Tibial nerve (tissue), 4 donors: ENCODE measurements at places on chromosomes 1 and 21.

- H3K4me3 ChIP-seq = no peak overlapping the region
- no peaks in the 10 kb centered on the region for H3K27me3 ChIP-seq
- no peaks in the 10 kb centered on the region for H3K4me1 ChIP-seq
- H3K27ac ChIP-seq = no peak overlapping the region
- no peaks in the 10 kb centered on the region for H3K36me3 ChIP-seq
- no peak for DNase-seq
Observed at GRCh38 chr1:28118640-28119307, 30.4 kb upstream of the EYA3 start.

DNA sequence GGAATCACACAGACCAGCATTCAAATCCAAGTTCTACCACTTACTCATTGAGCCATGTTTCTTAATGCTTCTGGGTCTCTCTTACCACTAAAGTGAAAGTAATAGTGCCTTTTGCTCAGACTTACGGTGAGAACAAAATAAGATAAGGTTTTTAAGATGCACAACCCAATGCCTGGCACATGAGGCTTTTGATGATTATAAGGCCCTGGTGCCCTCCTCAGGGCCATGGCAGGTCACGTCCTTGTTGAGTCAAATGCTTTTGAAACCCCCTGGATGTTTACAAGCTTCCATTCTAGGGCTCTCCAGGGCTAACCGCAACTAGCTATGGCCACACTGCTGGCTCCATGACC lies 76.0 kb downstream of the TENT5C start:
- no peak overlapping the region for H3K4me3 ChIP-seq
- H3K27me3 ChIP-seq = no peaks in the 10 kb centered on the region
- H3K27ac ChIP-seq = no peak overlapping the region

DNA sequence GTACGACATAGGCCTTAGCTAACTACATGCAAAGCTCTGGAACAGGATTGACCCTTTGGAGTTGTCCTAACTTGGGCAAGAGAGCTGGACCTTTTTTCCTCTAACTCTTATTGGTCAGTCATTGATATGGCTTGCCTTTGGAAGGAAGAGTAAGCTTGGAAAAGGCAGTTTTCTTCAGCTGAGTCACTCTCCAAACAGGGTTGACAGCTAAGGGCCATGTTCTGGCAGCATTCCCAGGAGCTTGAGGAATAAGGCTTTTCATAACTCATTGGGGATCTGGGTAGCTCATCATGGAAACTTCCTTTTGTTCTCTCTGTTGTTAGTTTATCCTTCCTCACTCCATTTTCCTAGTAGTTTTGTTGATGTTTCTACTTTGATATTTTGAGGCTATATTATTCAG lies 14.5 kb upstream of the ERRFI1 start:
- peak; percentile 84 for DNase-seq
- no peaks in the 10 kb centered on the region for H3K36me3 ChIP-seq
- no peaks in the 10 kb centered on the region for H3K27me3 ChIP-seq
- no peaks in the 10 kb centered on the region for H3K4me1 ChIP-seq
- no peak overlapping the region for H3K4me3 ChIP-seq

- H3K27me3 ChIP-seq = no peaks in the 10 kb centered on the region
- no peak overlapping the region for H3K27ac ChIP-seq
- no peak for DNase-seq
- H3K4me3 ChIP-seq = no peak overlapping the region
- H3K36me3 ChIP-seq = no peaks in the 10 kb centered on the region
- H3K4me1 ChIP-seq = no peaks in the 10 kb centered on the region
Observed at GRCh38 chr1:163981500-163982030, 577.4 kb upstream of the PBX1 start.

DNA sequence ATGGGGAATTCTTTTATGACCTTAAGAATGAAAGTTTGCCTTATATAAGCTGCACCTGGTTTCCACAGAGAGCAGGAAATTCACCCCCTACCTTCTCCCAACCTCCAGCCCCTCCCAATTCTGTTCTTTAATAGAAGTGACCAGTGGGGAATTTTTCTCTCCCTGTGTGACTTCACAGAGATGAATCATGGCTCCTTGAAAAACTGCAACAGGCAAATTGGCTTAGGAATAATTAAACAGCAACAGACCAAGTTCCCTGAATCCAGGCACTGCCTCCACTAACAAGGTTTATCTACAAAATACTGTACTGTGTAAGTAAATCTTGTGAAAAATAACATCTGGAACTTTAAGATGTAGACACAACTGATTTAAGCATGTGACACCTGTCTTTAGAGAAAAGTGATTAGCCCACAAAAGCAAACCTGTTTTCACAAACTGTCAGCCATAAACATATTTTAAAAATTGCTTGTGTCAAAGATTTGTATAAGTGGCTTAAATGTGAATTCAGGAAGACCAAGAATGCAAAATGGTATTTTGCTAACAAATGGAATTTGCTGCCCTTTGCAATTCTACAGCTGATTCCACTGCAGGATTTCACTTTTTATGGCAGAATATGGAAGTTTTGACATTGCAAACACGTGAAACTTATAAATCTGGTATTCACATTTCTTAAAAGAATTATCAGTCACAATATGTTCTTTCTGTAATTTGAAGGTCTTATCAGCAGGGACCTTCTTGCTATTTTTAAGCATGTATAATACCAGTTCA lies 54.0 kb downstream of the ALG14 start:
- H3K4me1 ChIP-seq = peaks cover 34% of the 10 kb centered on the region
- H3K4me3 ChIP-seq = no peak overlapping the region
- H3K36me3 ChIP-seq = no peaks in the 10 kb centered on the region
- no peaks in the 10 kb centered on the region for H3K27me3 ChIP-seq

GRCh38 chr1:169878498-169878897 lies 15.2 kb downstream of the SCYL3 start:
- no peak for DNase-seq
- no peaks in the 10 kb centered on the region for H3K36me3 ChIP-seq
- no peak overlapping the region for H3K27ac ChIP-seq
- H3K4me3 ChIP-seq = no peak overlapping the region
- H3K4me1 ChIP-seq = no peaks in the 10 kb centered on the region

DNA sequence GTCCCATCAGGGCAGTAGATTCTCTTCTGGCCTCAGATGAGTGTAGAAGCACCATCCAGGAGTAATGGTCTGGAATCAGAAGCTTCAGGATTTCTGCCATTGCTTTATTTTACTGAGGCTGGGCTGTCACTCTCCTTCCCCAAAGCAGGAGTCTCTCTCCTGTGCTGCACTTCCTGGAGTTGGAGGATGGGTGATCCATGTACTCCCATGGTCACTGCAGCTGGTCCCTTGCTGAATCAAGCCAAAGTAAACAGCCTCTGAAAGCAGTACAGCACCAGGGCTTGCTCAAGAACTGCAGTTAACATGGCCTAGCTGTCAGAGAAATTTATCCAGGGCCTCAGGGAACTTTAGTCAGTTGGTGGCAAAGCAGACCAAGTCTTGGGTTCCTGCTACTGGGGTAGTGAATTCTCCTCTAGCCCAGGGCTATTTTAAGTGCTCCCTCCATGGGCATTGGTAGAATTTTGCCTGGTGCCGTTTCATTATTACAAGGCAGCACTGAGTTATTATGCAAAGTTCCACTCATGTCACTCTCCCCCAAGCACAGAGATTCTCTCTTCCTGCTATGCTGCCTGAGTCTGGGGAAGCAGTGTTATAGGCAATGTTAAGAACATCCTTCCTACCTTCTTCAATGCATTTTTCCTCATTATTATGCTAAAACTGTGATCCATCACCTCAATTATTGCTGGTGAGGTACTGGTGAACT lies 29.5 kb downstream of the DRAM2 start:
- H3K4me1 ChIP-seq = no peaks in the 10 kb centered on the region
- no peak overlapping the region for H3K27ac ChIP-seq
- no peaks in the 10 kb centered on the region for H3K36me3 ChIP-seq
- DNase-seq = no peak
- H3K27me3 ChIP-seq = no peaks in the 10 kb centered on the region

DNA sequence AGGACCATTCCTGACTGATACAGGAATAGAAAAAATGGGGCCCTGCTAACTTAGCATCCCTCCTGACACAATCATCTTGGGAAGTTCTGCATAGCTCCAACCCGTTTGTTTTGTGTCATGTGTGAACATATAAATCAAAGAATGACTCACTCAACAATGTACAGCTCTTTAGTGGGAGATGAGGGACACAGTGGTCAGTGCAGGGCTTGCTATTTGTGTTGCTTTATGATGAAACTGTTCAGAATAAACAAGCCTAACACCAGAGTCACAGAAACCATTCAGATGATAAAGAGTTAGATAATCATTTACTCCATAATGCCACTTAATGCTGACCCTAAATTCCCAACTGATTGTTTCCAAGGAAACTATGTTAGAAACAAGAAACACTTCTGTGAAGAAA lies 154.2 kb upstream of the ZNHIT6 start:
- no peaks in the 10 kb centered on the region for H3K36me3 ChIP-seq
- H3K27ac ChIP-seq = no peak overlapping the region
- H3K4me1 ChIP-seq = no peaks in the 10 kb centered on the region

- no peak for DNase-seq
- no peak overlapping the region for H3K4me3 ChIP-seq
- peaks cover 15% of the 10 kb centered on the region for H3K4me1 ChIP-seq
- peaks cover 2% of the 10 kb centered on the region for H3K36me3 ChIP-seq
- H3K27ac ChIP-seq = no peak overlapping the region
- H3K27me3 ChIP-seq = no peaks in the 10 kb centered on the region
Observed at GRCh38 chr1:222592171-222592570, 2.4 kb upstream of the TAF1A start.

DNA sequence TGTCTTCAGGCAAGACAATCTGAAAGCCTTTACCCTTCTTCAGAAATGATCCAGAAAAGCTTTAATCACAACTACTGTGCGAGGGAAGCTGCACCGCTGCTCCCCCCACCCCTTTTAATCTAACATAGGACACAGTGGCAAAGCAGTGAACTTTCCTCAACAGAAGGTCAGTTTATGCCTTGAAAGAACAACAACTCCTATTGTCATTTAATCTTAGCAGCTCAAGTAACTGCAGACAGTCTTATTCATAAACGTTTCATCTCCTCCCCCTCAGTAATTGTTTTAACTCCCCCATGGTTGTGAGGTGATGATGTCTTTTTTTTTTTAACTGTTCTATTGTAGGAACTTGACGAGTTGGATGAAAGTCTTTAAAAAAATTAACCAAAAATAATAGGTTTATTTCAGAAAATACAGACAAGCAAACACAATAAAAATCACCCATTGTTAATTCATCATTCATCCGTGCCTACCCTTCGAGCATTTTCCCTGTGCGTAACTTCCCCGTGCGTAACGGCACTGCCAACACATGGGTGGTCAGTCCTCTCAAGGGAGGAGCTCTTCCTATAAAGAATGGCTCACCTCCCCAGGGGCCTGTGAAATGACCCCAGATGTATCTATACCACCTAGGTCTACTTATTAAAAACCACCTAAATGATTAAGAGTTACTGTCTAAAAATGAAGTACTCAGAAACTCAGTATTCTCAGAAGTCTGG lies 3.3 kb upstream of the ADAR start:
- no peak for DNase-seq
- H3K27ac ChIP-seq = no peak overlapping the region
- no peaks in the 10 kb centered on the region for H3K36me3 ChIP-seq
- no peaks in the 10 kb centered on the region for H3K27me3 ChIP-seq

- no peaks in the 10 kb centered on the region for H3K27me3 ChIP-seq
- H3K4me1 ChIP-seq = peaks cover 23% of the 10 kb centered on the region
- H3K4me3 ChIP-seq = no peak overlapping the region
- peak overlapping the region; percentile 70 for H3K27ac ChIP-seq
Observed at GRCh38 chr1:192538407-192539296, 36.9 kb upstream of the RGS1 start.

DNA sequence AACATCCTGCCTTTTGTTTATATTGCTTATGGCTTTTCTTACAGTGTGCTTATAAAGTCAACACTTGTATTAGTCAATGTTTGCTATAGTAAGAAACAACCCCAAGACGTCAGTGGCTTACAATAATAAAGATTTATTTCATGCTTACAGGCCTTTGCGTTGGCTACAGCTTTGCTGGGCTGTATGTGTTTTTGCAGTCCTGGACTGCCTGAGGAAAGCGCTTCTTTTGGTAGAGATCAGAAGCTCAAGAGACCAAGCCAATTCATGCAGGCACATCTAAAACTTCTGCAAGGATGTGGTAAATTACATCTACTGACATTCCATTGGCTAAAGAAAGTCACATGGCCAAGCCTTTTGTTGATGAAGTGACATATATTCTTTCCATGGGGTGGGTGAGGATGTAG lies 17.5 kb upstream of the PRKAA2 start:
- H3K36me3 ChIP-seq = no peaks in the 10 kb centered on the region
- H3K4me1 ChIP-seq = no peaks in the 10 kb centered on the region
- no peak for DNase-seq
- H3K27me3 ChIP-seq = no peaks in the 10 kb centered on the region

DNA sequence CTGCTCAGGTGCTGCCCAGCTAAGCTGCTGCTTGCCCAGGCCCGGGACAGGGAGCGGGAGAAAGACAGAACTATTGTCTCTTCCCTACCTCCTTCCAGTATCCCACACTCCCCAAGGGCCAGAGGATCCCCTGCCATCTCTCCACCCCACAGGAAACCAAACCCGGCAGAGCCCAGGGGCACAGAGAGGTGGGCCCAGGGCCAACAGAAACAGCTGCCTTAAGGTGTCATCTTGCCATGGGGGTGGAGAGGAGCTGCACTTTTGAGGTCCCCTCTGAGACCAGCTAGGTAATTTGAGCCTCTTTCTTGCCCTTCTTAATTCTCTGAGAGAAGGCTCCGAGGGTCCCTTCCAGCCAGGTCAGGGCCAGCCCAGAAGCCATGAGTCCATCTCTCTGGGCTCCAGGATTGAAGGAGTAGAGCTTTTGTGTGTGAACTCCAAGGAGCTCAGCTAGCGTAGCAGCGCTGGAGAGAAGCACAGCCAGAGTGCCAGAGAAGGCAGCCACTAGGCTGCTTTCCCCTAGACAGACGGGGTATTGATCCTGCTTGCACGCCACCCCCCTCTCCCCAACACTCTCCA lies 9.7 kb upstream of the GPR61 start:
- DNase-seq = no peak
- H3K27ac ChIP-seq = no peak overlapping the region
- H3K27me3 ChIP-seq = no peaks in the 10 kb centered on the region
- no peaks in the 10 kb centered on the region for H3K36me3 ChIP-seq
- peaks cover 11% of the 10 kb centered on the region for H3K4me1 ChIP-seq
